Upper lobe of left lung (tissue), 6 donors: ENCODE measurements at places on chromosomes 6 and 20. TPM values are rescaled to one million over a fixed set of nuclear protein-coding genes. Genes with fewer than 3 reads are reported as not detected.
A peak's percentile ranks its signal among the peaks of the same experiment; 100 is the strongest.

- no peak for DNase-seq
Observed at GRCh38 chr6:129672341-129672682, 37.7 kb downstream of the ARHGAP18 start.

IL17F gene
- not detected for total RNA-seq

DNA sequence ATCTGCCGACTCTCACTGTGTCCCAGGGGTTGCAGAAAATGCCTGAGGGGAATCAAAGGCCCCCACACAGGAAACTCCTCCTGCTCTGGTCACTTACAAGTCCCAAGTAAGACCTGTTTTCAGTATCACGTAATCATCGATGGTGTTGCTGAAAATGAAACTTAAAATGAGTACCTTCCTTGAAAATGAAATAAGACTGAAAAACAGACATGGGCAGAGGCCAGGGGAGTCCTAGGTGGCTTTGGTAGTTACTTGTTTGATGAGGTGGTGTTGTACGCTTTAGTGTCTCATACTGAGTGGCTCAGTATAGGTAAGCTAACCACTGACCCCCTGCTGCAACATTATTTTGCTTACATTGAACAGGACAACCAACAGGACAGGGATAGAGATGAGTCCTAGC lies 43.0 kb upstream of the SYNCRIP start:
- no peak for DNase-seq

DNA sequence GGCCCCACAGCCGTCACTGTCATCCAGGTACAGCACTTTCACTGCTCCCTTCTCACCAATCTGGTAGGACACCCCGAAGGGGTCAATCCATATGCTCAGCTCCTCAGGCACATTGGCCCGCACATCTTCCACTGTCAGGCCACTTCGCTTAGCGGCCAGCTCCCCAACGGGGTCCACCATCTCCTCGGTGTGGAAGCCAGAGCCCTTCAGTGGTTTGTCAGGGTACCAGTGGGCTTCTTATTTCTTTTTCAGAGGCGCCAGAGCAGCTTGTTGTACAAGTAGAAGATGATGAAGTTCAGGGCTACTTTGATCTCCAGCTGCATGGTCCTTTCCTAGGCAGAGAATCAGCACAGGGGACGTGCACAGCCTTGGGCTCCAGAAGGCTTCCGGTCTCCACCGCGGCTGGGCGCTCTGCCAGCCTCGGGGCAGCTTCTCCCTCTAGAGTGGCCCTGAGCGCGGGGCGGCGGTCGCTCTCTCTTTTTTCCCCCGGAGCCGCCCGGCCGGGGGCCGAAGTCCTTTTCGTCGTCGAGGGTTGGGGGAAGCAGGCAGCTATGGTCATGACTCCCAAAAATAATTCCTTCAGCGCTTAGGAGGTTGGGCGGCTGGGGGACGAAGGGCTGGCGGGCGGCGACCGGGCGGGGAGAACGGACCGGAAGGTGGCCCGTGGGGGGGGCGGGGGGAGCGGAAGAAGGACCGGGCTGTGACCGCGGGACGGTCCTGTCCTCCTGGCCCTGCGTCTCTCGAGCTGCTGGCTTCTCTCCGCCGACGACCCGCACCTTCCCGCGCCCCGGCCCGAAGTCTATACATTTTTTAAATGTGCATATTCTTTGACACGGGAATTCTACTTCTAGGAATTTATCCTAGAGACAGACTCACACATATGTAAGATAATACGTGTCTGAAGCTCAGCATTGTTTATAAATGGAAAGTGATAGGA lies 6.5 kb upstream of the ZSCAN9 start:
- DNase-seq, result peak; percentile 95

- DNase-seq, result no peak
Observed at GRCh38 chr20:51391926-51392325, 150.6 kb downstream of the NFATC2 start.

HLA-F gene
- total RNA-seq, result 163 TPM
